Endodermal cell (in vitro differentiated cells): ENCODE measurements at places on chromosomes 11 and 22. TPM values are rescaled to one million over a fixed set of nuclear protein-coding genes. Genes with fewer than 3 reads are reported as not detected.

C1QTNF5 gene
- total RNA-seq: 0.62 TPM in 1 of 2 replicates, not detected in the other

KRTAP5-11 gene
- total RNA-seq: 1.6 and 2.9 TPM in 2 replicates

SLC5A1 gene
- not detected in 2 replicates for total RNA-seq

MS4A6A gene
- total RNA-seq: not detected in 2 replicates

MYBPC3 gene
- 0.07 TPM in 1 of 2 replicates, not detected in the other for total RNA-seq

SLC6A5 gene
- not detected in 2 replicates for total RNA-seq

IGSF9B gene
- 22.7 and 23.0 TPM in 2 replicates for total RNA-seq

EMID1 gene
- 17.0 and 19.8 TPM in 2 replicates for total RNA-seq
